ENCODE measurements at places on chromosomes 2 and 18.

DNA sequence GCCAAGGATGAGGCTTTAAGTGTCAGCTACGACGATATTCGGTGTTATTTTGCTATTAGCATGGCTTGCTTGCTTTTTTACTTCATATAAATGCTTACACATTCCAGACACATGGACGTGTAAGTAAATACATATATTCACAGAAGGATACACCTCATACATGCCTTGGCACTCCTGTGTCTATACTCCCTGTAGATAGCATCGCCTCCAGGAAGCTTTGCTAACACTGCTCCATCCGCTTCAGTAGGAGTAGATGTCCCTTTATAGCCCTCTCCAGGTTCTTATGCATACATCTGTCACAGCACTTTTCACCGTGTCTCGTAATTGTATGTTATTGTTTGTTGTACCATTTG lies 27.5 kb upstream of the KCTD1 start:
- DNase-seq, result no peak

GRCh38 chr2:178550352-178550751 lies 70.1 kb downstream of the PLEKHA3 start:
- no peak for DNase-seq

DNA sequence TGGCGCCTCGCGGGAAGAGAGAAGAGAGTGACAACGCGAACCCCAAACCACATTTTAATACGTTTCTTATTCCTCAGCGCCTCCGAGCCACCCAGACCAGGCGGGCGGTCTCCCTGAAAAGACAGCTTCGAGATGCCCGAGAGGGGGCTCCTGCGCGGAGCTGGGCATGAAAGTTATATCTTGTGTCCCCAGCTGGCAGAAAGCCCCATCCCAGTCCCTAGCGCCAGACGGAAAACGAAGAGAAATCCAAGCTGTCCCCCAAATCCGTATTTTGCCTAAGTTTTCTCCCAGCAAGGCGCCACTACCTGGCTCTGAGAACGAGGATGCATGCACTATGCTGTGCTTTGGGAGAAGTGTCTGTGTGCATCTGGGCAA lies 797 bp downstream of the NXPH2 start:
- no peak for DNase-seq

- no peak for DNase-seq
Measured at GRCh38 chr2:5123582-5124196, 568.5 kb upstream of the SOX11 start.

DNA sequence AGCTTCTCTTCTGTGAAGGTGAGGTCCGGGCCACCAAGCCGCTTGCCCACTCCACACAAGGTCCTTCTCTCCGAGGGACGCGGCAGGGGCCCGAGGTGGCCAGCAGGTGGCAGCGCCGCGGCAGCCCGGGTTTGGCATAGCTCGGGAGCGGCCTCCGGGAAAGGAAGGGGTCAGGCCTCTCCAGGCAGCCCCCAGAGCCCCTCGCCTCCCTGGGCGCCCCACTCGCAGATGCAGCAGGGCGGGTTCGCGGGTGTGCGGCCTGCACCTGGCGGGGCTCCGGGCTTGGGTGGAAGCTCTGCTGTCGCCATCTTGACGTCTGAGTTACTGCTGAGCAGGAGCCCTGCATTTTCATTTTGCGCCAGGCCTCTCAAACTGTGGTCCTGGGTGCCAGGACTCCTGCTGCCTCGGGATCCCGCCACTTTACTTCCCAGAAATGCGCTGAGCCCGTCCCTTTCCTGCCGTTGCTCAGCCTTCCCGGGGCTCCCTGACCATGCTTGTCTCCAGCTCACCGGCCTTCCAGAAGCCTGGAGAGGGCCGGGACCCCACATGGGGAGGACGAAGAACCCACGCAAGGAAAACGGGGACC lies 18.6 kb upstream of the NCL start:
- peak; percentile 60 for DNase-seq

DNA sequence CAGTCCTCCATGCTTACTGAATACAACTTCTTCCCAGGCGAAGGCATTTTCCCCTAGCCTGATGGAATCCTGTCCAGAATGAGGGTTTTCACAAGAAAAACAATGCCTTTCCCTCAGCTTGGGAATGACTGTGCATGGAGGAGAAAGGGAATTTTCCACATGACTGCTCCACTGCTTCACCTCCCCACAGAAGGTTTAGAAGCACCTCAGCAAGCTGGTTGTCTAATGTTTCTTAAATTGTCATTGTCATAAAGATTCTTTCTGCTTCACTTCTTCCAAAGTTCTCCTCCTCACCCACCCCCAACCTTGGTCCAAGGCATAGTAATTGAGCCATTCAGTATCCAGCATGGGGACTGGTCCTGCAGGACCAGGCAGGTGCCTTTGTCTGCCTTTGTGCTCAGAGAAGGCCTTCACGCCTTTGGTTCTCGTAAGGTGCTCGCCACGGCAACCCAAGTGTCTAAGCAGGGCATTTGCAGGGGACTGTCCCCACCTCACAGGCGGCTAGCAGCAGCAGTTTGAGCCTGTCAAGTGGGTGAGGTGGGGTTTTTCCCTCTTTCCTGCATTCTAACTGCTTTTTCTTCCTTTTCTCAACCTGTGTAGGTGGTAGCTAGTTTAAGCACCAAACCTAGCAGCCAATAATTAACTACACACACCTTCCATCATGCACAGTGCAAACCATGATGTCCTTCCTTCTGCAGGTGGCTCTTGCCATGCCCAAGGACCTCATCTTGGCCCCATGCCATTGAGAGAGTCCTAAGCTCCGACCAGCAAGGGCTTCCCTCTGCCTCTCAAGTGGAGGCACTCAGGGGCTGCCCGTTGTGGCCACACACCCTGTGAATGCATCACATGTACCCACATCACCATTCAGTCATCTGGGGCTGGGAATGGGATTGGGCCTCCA lies 65.7 kb upstream of the BCL2L11 start:
- no peak for DNase-seq

DNA sequence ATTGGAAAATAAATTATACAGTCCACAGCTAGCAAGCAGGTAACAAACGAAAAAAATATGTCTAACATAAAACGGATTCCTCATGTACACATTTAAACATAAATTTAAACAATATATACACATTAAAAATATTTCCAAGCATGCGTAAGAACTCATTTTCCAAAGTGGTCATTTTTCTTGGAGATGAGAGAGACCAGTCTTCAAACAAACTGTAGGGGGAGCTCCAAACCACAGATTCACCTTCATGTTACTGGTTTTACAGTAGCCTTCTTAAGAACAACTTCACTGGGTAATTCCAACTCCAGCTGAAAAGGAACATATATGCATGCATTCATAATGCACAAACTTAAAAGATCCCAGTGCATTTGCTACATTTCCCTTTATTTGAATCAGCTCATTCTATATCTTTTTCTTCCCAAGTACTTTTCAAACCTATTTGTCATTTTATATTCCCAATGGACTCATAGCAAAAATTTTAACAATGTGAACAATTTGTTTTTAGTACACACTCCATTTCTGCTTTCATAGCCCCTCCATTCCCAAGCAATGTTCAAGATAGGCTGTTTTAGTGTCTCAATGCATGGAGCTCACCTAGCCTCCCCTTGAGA lies 4.7 kb upstream of the STAMBP start:
- peak; percentile 54 for DNase-seq

- no peak for DNase-seq
Measured at GRCh38 chr2:189253836-189254235, 74.3 kb upstream of the COL5A2 start.

DNA sequence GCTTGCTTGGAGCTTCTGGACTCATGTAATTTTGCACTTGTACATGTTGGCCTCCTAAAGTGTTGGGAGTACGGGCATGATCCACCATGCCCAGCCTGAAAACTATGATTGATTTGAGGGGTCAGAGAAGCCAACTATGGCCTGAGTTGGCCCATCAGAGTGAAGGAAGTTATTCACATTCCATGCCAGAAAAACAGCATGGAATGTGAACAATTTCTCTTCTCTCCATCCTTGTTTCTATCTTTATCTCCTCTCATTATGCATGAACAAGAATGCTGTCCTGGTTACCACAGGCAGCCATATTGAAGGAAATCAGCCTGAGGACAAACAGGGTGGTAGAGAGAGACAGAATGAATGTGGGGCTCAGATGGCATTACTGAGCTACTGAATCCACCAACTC lies 3.5 kb upstream of the CD226 start:
- DNase-seq, result no peak

DNA sequence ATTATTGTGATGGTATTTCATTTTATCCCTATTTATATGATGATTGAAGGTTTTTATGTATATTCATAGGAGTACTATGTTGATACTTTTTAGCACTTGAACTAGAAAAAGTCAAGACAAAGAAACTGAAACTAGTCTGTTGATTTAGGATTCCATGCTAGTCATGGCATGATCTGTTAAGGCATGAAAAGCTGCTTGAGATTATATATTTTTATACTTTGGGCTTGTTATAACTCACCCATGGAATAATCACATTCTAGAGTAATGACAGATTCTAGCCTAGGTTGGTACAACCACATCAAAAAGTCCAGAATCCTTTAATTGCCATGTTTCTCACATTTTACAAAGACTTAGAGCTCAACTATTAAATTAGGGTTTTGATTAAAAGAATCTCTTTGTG lies 472.6 kb upstream of the CELF4 start:
- no peak for DNase-seq

GRCh38 chr2:174198846-174199564 lies 49.3 kb downstream of the OLA1 start:
- DNase-seq, result no peak

- DNase-seq, result no peak
Measured at GRCh38 chr2:223995569-223995968, 38.3 kb downstream of the MRPL44 start.

GRCh38 chr2:75108937-75109482 lies 90.3 kb downstream of the TACR1 start:
- DNase-seq, result no peak

- no peak for DNase-seq
Measured at GRCh38 chr2:174688079-174688478, 76.2 kb downstream of the CHRNA1 start.

- DNase-seq, result no peak
Measured at GRCh38 chr2:70894765-70895164, 40.9 kb upstream of the ATP6V1B1 start.

DNA sequence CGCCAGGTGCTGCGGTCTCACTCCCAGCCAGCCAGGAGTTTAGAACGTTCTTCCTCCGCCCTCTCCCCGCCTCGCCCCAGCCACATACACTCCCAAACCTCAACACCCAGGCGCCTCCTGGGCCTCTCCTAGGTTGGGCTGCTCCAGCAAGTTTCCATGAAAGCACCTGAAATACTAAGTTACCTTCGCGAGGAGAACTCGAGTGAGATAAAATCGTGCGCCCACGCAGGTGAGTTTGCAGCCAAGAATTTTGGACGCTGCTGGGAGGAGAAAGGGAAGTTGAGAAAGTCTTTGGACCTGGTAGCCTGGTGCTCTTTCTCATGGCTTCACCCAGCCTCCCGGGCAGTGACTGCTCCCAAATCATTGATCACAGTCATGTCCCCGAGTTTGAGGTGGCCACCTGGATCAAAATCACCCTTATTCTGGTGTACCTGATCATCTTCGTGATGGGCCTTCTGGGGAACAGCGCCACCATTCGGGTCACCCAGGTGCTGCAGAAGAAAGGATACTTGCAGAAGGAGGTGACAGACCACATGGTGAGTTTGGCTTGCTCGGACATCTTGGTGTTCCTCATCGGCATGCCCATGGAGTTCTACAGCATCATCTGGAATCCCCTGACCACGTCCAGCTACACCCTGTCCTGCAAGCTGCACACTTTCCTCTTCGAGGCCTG lies at the start of gene GPR39:
GPR39 (plus strand) TSS at position 83 of the 673 bp plus-strand sequence.
- no peak for DNase-seq

DNA sequence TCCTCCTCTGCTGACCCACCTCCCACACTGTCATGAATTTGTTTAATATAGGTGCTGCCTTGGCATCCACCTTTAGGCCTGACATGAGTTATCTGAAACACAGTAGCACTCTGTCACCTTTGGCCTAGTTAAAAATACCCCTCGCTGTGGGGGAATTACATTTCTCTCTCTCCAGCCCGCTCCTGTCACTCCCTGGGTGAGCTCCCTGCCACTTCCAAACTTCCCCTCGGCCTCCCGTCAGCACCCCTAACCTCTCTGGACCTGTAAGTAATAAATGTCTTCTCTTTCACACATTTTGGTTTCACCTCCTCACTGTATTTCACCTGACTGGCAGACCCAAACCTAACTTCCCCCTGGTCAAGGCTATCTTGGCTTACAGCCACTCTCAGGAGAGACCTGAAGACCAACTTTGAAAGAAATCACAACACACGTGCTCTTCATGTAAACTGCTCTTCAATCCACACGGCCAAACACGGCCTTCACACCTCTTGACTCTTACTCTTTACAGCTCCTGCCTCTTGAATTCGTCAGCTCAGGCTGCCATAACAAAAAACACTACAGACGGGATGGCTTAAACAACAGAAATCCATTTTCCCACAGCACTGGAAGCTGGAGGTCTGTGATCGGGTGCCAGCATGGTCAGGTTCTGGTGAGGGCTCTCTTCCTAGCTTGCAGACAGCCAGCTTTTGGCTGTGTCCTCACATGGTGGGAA lies 28.3 kb downstream of the REEP1 start:
- no peak for DNase-seq

DNA sequence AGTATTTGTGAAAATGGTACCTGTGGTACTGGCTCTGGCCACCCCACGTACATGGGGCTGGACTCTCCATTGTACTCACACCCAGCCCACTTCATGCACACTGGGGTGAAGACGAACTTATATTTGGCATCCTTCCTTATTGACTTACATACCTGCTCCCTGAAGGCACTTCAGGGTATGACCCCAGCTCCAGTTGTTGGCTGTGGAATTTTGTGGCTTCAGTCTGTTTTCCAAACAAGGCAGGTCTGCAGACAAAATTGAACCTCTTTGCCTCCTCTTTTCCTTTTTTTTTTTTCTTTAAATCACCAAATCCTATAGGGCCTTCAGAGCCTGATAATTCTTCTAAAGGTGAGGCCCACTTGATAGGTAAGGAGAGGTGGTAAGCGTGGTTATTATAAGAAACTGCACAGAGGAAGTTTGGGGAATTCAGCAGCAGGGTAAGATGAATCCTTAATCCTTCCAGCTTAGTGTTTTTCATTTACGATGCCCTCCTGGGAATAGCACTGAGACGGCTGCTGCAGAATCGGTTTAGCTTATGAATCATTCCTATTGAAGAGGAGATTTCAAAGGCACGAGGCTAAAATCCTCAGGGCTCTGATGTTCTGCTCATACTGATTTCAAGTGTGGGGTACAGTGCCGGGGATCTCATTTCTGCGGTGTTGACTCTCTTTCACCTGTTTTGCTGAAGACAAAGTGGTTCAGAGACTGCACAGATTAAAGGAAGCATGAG lies 55.2 kb downstream of the KIF5C start:
- no peak for DNase-seq

GRCh38 chr2:38720613-38721241 lies 30.4 kb downstream of the SRSF7 start:
- DNase-seq, result no peak

DNA sequence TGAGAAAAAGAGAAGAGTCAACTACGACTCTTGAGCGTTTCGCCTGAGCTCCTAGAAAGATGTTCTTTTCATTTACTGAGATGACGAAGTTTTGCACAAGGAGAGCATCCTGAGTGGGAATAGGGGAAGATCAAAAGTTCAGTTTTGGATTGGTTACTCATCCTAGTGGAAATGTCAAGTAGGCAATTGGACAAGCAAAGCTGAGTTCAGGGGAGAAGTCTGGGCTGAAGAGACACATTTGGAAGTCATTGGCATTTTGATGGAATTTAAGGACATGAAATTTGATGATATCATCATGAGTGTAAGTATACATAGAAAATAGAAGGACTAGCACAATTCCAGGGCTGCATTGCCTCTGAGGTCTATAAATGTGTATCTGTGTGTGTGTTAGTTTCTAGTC lies 416.6 kb downstream of the RAD51AP2 start:
- no peak for DNase-seq

Measured in activated CD4-positive, alpha-beta T cell treated with anti-CD3 and anti-CD28 coated beads, Interleukin-2, amount 50 U/mL, for 24 hours (primary cell).